ENCODE measurements at places on chromosomes 7 and 10.

- no peak for DNase-seq
Measured at GRCh38 chr7:91201442-91202113, 62.7 kb upstream of the FZD1 start.

DNA sequence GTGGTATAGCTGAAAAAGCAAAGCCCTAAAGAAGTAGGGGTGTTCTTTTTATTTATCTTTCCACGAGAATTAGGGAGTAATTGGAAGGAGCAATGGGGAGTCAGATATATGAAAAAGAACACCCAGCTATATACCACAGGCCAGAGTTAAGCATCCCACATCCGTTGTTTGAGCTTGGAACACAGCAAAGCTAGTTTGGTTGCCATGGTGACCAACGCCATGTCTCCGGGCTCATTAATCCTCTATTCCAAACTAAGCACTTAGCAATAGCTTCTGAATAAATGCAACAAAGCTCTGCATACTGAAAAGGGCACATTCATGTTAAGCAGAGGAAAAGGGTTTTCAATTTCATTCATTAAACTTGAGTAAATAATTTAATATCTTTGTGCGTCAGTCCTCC lies 23.5 kb downstream of the ASB4 start:
- DNase-seq: peak; percentile 48

- peak; percentile 15 for DNase-seq
Measured at GRCh38 chr7:90211391-90212148, at the start of gene STEAP2. Gene STEAP2 (plus strand): TSS chr7:90211740. CDS start chr7:90225083, 13,343 bp downstream.

DNA sequence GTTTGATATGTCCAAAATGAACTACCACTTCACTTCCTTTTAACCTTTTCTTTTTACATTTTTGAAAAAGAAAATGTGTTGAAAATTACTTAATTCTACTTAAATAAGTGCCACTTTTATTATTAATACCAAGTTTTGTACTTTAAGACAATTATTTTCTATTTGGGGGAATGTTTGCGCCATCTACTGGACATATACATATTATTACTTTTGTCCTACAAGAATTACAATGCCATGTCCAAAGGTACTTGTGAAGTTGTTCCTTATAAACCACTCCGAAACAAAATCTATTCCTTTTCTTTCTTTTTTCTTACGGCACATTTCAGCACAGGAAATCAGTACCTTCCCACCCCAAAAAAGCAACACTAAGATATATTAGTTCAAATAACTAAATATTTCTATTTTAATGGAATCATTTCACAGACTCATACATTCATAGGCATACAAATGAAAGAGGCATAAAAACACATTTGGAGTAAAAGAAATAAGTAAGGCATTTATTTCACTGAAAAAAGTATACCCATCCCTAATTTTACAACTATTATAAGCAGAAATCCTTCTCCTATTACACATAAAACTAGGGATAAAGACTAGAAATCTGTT lies 169.9 kb downstream of the RNF133 start:
- DNase-seq: peak; percentile 50

- no peak for DNase-seq
Measured at GRCh38 chr10:43700306-43700705, 51.6 kb upstream of the ZNF32 start.

GRCh38 chr10:77533146-77533886 lies 104.3 kb downstream of the KCNMA1 start:
- no peak for DNase-seq

DNA sequence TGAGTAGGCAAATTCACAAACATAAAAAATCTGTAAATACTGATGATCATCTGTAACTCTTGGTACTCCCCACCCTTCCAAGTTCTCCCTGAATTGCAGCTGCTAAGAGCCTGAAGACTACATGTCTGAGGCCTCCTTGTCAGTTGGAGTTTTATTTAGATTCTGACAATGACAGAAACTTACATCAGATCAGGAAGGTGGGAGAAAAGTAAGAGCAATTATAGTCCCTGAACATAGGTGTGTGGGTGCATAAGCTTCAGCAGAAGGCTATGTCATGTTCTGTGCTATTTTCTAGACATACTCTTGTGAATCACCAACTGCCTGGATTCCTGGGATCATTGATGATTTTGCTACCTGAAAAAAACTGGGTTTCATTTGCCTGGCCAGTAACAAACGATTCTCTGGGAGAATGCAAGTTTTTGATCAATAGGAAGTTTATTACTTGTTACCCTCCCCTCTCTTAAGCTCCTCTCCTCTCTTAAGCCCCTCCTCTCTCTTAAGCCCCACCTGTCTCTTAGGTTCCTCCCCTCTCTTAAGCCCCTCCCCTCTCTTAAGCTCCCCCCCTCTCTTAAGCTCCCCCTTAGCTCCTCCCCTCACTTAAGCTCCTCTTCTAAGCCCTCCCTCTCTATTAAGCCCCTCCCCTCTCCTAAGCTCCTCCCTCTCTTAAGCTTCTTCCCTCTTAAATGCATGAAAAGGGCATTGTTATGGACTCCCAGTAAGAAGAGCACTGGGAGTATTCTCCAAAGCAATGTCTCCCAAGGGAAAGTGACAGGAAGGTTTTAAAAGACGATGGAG lies 1183.4 kb upstream of the AUTS2 start:
- peak; percentile 50 for DNase-seq

DNA sequence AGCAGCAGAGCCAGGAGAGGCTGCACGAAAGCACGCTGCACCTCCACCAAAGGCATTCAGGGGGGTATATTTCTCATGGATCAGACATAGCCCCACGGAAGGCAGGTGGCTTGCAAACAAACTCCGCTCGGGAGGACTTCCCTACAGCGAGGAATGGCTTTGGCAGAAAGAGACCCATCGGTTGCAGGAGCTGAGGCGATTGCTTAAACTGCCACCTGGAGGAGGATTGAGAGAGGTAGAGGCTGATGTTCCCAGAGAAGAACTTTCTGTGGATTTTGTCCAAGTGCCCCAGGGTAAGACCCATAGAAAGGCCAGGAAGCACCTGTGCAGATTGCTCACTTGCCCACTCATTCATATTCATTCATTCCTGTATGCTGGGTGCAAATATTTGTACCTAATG lies 89.1 kb downstream of the NEUROD6 start:
- no peak for DNase-seq

- no peak for DNase-seq
Measured at GRCh38 chr10:63644418-63645142, 123.4 kb downstream of the REEP3 start.

DNA sequence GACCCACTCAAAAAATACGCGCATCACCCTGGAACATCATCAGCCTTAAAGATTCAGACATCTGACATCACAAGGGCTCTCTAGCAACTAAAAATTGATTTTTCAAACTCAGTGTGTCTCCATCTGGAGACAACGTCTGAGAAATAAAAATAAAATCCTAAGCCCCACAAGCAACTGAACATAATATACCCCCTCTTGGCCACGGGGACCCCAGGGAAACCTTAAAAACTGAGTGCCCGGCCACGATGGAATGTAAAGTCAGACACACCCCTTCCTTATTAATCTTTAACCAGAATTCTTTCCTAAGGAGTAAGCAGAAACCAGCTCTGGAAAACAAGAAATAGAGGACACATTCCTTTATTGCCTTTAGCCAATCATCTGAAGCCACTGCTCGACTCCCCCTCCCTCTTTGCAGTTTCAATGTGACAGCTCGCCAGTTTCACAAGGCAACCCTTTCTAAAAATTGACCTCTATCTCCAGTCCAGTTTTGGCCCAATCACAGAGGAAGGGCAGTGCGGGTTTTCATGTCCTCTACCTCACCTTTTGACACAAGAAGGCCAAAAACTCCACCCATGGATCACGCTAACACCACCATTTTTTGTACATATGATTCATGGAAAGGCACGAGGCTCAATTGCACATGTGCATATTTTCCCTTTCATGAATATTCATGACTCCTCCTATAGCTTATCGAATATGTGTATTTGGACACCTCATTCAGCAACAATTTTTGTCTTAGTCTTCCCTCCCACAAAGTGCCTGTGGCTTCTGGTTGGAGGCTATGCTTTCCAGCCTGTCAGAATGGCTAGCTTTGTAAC lies 24.2 kb downstream of the IFIT3 start:
- peak; percentile 81 for DNase-seq

GRCh38 chr10:29766753-29767152 lies 132.0 kb upstream of the SVIL start:
- no peak for DNase-seq

GRCh38 chr7:108623220-108623619 lies 53.5 kb downstream of the DNAJB9 start:
- no peak for DNase-seq

DNA sequence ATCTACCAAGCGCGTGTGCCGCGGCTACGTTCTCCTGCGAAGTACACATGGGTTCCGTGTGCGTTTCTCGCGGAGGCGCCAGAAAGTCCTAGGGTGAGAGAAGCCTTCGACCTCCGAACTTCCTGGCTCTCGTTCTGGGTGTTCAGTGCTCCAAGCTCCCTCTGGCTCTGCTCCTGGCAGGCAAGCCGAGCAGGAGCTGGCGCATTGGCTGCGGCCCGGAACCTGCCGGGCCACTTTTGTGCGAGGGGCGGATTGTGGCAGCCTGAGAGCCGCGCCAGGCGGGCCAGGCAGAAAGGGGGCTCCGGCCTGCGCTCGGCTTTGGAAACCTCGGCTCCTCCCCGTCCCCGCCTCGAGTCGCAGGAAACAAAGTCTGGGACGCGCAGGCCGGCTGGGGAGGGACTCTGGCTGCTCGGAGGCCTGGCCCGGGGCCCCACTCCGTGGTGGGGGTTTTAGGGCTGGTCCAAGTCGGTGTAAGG lies 9.6 kb downstream of the EMX2 start:
- DNase-seq: no peak

- no peak for DNase-seq
Measured at GRCh38 chr10:97821308-97822038, 28.2 kb upstream of the GOLGA7B start.

- DNase-seq: no peak
Measured at GRCh38 chr7:116691664-116692063, 19.7 kb downstream of the MET start.

GRCh38 chr7:77933394-77933793 lies 134.8 kb downstream of the PHTF2 start:
- no peak for DNase-seq

GRCh38 chr10:73359492-73359891 lies 828 bp upstream of the CFAP70 start:
- no peak for DNase-seq

DNA sequence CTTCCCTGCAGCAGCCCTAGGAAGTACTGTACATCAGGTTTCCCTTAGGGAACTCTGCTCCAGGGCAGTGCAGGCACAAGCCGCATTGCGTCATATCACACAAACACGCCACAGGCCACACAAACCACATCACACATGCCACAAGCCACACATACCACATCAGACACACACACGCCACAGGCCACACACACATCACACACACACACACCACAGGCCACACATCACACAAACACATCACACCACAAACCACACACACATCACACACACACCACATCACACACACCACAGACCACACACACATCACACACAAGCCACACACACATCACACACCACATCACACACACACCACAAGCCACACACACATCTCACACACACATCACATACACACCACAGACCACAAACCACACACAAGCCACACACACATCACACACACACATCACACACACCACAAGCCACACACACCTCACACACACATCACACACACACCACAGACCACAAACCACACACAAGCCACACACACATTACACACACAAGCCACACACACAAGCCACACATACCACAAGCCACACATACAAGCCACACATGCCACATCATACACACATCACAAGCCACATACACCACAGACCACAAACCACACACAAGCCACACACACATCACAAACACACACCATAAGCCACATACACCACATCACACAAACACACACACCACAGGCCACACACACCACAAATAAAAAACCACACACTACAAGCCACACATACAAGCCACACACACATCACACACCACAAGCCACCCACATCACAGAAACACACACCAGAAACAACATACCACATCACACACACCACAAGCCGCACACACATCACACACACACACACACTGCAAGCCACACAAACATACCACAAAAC lies 53.4 kb downstream of the TMEM209 start:
- DNase-seq: no peak

- DNase-seq: no peak
Measured at GRCh38 chr10:84159076-84159685, 14.4 kb upstream of the GPR15LG start.

- DNase-seq: no peak
Measured at GRCh38 chr10:29604291-29604825, 30.4 kb downstream of the SVIL start.

- DNase-seq: peak; percentile 58
Measured at GRCh38 chr10:103542764-103543616, 49.5 kb downstream of the NEURL1 start.

DNA sequence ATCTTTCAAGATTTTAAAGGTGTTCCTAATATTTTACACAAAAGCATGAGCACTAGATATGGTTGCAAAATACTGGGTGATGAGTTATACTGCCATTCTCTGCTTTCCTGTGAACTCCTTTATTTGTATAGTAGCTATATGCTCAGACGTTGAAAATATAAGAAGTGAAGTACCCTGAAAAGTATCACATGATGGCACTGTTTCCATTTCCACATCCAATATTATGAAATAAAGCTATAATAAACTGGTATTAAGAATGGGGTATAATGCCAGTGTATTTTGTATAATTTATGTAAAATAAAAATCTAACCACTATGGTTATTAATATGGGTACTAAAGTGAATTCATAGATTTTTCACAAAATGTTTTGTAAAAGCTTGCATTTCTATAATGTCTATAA lies 79.6 kb upstream of the FOXP2 start:
- no peak for DNase-seq

DNA sequence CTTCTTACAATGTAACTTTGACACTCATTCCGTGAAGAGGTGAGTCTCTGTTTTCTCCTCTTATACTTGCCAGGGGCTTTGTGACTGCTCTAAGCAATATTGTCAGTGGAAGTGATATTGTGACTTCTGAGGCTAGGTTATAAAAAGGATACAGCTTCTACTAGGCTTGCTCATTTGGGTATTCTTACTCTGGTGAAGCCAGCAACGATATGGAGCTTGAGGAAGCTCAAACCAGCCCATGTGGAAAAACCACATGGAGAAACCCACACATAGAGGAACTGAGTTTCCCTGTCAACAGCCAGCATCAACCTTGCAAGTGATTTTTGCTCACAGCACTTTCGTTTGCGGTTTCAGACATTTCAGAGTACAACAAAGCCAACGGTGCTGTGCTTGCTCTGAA lies 149.6 kb upstream of the SEMA3E start:
- peak; percentile 44 for DNase-seq

GRCh38 chr7:6234384-6234783 lies 38.0 kb downstream of the CYTH3 start:
- DNase-seq: no peak

DNA sequence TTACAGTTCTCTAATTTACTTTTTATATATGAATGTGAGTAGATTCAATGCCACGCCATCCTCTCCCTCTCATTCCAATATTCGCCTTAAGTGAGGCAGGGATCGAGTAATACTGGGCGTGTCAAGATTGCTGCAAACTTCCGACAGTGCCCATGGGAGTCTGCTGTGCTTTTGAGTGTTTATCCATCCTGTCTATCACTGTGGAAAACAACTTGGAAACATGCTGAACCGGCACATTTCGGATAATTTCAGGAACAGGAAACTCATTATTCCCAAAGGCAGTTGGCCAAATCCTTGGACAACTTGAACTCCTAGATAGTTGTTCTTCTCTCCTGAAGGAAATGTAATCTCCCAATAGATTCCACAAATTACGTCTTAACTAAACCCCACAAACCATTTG lies 28.5 kb downstream of the PIP4K2A start:
- DNase-seq: no peak

Measured in RPMI8226 (cell line).